ENCODE measurements at places on chromosomes 6 and 20.

- no peak for DNase-seq
Measured at GRCh38 chr6:11766589-11767450, 11.8 kb downstream of the ADTRP start.

GRCh38 chr20:18048176-18048575, 9.5 kb downstream of the OVOL2 start:
- no peak for DNase-seq

- peak; percentile 67 for DNase-seq
Measured at GRCh38 chr6:39166189-39166911, 51.4 kb upstream of the SAYSD1 start.

- DNase-seq = peak; percentile 94
Measured at GRCh38 chr6:158644231-158645063, at the start of gene DYNLT1. Gene DYNLT1, minus strand, starts transcription at chr6:158644743. Its CDS starts 35 bp downstream, at chr6:158644708.

DNA sequence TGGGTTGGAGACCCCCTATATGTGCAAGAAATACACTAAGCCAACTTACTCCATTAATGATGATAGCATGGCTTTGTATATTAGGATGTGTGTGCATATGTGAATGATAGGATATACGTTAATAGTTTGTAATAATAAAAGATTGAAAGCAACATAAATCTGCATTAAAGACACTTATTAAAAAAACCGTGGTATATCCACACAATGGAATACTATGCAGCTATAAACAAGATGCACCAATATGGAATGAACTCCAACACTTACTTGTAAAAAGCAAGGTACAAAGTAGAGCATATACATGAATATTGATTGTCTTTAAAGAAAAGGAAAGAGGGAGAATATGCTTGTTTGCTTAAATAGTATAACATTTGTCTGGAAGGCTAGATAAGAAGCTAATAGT, 68.0 kb downstream of the UST start:
- DNase-seq = no peak

- DNase-seq = peak; percentile 74
Measured at GRCh38 chr6:81751388-81752083, 945 bp downstream of the TENT5A start.

GRCh38 chr6:41726876-41727275, 8.5 kb downstream of the TFEB start:
- DNase-seq = no peak

- no peak for DNase-seq
Measured at GRCh38 chr6:148414836-148415235, 72.2 kb downstream of the SASH1 start.

- no peak for DNase-seq
Measured at GRCh38 chr6:39197521-39197920, 31.8 kb downstream of the KCNK5 start.

DNA sequence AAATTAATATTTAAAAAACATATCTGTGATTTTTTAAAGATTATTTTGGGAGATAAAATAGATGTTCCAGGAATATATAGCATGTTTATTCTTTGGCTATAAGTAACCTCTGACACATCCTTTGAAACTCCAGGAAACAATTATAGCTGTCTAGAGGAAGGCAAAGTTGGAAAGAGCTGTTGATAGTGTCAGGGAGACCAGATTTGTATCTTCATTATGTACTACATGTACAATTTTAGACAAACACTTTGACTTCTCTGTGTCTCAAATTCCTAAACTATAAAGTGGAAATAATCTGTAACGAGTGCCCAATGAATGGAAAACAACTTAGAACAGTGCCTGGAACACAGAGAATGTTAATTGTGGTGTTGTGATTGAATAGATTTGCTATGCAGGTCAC, 25.6 kb upstream of the ADGRG6 start:
- no peak for DNase-seq

DNA sequence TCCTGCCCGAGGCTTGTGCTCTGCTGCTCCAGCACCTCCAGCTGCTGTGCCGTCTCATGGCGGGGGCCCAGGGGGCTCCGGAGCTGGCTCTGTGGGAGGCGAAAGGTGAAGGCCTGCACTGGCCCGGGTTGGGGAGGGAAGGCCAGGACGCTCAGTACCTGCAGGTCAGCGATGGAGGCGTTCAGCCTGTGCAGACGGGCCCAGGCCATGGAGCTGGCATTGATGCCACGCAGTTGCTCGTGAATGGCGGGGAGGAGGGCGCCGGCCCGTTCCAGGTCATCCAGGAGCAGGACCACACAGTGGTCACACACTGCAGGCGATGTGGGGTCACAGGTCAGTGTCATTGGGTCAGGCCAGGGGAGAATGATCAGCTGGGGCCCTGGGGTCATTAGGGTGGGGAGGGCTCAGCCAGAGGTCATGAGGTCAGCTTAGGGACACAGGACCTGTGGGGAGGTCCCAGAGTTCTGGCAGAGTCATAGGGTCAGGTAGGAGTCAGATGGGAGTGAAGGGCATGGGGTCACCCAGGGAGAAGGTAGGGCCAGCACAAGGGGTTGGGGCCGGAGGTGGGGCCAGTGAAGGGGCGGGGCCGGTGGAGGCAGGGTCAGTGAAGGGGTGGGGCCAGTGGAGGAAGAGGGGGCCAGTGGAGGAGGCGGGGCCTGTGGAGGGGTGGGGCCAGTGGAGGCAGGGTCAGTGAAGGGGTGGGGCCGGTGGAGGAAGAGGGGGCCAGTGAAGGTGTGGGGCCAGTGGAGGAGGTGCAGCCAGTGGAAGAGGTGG, 18.0 kb downstream of the ADRM1 start:
- DNase-seq = no peak

- DNase-seq = no peak
Measured at GRCh38 chr6:25472306-25472705, 179.7 kb upstream of the SCGN start.

DNA sequence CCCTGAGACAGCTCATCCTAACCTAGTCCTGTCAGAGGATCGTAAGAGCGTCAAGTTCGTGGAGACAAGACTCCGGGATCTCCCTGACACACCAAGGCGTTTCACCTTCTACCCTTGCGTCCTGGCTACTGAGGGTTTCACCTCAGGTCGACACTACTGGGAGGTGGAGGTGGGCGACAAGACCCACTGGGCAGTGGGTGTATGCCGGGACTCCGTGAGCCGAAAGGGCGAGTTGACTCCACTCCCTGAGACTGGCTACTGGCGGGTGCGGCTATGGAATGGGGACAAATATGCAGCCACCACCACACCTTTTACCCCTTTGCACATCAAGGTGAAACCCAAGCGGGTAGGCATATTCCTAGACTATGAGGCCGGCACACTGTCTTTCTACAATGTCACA, 3.2 kb upstream of the RPP21 start:
- DNase-seq = no peak

DNA sequence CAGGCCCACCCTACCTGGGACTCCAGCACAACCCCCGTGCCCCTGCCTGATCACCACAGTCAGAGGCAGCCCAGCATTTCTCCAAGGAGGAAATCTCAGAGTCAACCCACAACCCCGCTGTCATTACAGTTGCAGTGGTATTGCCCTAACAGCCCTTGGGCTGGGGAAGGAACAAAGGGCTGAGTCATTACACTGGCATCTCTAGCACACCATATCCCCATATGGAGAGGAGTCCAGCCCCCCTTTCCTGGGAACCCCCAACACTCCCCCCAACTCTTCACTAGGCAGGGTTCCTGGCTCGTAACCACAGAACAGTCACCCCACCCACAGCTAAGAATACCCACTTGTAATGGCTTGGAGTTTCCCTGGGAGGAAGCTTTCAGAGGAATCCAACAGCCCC, 149.4 kb upstream of the OGFRL1 start:
- no peak for DNase-seq

GRCh38 chr6:125930765-125931418, 25.7 kb upstream of the HINT3 start:
- DNase-seq = no peak

- DNase-seq = peak; percentile 55
Measured at GRCh38 chr6:157221817-157222175, 101.5 kb downstream of the TMEM242 start.

DNA sequence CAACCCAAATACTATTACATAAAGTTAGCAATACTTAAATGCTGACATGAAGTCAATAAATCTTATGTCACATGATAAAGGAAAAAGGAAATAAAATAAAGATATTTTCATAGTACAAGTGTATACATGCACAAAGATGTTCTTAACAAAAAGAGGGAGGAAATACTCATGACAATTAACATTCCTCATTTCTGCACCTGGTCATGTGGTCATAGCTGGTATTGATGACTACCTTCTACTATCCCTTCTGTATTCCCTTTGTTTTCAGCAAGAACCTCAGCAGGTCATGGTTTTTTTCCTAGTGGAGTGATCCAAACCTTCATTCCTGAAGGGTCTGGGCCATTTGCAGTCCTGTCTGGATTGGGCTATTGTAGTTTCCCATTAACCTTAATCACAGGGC, 43.5 kb upstream of the FYN start:
- no peak for DNase-seq

DNA sequence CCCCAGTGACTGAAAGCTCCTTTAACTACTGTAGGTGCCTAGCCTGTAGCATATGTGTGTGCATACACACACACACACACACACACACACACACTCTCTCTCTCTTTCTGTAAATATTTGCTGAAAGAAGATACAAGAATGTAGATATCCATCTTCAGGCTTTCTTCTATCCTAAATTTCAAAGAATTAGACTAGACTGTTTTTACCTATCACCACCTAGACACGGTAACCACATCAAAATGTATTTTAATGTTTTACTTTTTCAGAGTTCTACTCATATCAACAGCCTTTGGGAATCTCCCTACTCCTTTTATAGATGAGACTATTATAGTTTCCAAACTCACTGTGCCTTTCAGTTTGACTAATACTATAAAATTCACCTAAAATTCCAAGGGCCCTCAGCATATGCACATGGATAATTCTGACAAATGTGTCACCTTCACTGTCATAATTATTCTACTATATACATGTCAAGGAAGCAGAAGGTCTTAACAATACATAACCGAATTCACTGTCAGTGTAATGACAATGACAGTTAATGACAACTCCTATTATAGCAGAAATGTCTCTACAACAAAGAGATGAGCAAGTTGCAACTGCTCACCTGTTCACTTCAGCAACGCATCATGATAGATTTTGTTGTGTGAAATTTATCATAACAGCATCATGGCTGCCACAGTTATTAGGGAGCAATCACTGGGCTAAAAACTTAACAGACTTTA, 236.5 kb downstream of the GMPR start:
- no peak for DNase-seq

GRCh38 chr6:7203939-7204338, 96.2 kb downstream of the RREB1 start:
- DNase-seq = no peak

DNA sequence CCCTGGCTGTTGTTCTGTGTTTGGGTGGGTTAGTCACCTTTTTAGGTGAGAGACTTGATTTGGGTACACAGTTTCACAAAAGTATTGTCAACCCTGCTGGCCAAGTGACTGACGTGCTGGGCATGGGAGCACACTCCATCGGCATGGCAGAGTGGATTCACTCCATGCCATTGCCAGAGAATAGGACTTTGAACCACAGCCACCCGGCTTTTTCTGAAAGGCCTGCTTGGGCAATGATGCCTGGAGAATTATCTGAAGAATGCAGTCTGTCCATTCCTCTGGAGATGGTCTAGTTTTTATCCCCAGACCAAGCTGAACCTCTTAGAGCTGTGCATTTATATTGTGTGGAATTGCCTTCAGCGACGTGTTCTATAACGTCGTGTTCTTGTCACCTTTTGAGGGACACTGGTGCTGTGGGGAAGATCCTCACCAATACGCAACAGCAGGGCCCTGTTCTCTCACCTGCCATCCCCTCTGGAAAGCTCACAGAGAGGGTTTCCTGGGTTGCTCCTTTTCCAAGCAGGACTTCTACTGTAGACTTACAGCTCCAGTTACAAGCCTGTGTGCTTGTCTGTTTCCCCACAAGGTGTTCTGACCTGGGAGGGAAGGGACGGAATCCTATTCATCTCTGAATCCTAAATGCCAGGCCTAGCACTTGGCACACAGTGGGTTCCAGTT, 183.4 kb upstream of the AKAP12 start:
- no peak for DNase-seq

- DNase-seq = peak; percentile 83
Measured at GRCh38 chr6:134373282-134373922, 55.5 kb upstream of the SGK1 start.

DNA sequence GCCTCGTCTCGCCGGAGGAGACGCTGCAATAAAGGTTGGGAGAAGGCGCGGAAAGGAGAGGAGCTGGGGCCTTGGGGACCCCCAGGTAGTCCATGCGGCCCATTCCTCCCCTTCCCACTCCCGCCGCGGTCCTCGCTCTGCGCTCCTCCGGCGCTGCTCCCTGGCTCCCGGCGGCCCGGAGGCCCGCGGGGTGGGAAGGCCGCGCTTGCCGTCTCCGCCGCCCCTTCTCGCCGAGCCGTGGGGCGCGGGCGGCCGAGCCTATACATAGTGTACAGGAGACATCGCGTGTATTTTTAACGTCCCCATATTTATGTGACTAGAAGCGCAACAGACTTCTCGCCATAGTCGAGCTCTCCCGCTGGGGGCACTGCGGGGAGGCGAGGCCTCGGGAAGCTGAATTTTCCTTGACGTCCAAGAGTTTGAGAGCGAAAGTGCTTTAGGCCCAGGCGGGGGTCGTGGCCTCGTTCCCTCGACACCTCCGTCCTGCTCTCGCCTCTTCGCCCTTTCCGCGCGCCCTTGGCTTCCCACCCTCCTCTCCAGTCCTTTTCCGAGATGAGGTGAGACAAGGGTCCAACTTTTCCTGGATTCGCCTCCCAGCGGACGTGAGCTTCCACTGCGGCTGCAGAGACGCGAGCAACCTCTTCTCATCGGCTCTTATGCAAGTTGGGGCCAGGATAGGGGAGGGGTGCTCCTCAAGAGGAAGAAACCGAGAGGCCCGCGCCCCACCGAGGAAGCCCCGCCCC, 29.0 kb downstream of the SLC12A5 start:
- DNase-seq = peak; percentile 64

- no peak for DNase-seq
Measured at GRCh38 chr6:34459899-34460593, 5.8 kb upstream of the PACSIN1 start.

DNA sequence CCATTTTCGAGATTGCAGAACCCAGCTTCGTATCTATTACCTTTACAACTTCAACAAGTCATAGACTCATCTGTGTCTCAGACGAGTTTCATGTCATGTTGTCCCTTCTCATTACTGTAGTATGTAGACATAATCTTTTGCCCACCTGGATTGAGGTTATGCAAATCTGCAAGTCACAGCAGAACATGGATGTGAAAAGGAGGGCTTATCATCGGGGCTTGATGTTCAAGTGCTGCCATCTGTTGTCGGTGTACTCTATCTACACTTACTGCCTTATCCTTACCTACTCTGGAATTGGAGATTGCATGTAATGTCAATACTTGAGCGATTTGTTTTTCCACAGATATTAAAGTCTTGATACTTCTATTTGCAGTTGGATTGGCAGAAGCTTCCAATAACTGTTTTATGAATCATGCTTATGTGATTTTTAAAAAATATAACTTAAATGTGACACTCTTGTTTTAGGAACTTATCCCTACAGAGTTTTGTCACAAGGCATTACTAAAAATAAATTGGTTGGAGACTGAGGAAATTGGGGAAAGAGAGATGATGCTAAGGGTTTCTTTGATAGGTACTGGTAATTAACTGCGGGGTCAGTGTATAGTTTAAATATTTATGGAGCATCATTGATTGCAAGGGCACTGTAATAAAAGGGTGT, 3.0 kb upstream of the GOPC start:
- no peak for DNase-seq

GRCh38 chr6:28336284-28337120, 554 bp upstream of the ZSCAN31 start:
- no peak for DNase-seq

GRCh38 chr6:74598462-74599393, 607.1 kb downstream of the COL12A1 start:
- DNase-seq = no peak
